ENCODE measurements at places on chromosomes 5 and 9.

DNA sequence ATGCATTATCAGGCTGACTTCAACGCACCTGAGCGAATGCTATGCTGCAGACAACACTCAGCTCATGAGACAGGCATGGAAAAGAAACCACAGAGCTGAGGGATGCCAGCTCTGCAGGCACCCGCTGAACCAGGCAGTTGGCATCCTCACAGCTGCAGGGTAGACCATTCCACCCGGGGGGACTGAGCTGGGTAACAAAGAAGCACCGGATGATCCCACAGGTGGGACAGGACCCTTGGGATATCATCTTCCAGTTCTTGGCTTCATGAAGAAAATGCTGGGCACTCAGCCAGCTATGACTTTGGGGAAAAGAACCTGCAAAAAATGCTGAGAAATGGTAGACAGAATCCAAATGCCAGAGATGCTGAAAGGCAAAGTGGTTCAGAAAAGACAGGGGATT is 9.6 kb downstream of the EPB41L4B start:
- DNase-seq: no peak

- no peak for DNase-seq
Measured at GRCh38 chr9:3331801-3332200, 194.0 kb downstream of the RFX3 start.

- DNase-seq: no peak
Measured at GRCh38 chr5:4804691-4805360, 335.3 kb upstream of the ADAMTS16 start.

- no peak for DNase-seq
Measured at GRCh38 chr5:116696366-116696765, 121.7 kb upstream of the SEMA6A start.

- peak; percentile 95 for DNase-seq
Measured at GRCh38 chr5:142548739-142549275, 137.1 kb downstream of the FGF1 start.

DNA sequence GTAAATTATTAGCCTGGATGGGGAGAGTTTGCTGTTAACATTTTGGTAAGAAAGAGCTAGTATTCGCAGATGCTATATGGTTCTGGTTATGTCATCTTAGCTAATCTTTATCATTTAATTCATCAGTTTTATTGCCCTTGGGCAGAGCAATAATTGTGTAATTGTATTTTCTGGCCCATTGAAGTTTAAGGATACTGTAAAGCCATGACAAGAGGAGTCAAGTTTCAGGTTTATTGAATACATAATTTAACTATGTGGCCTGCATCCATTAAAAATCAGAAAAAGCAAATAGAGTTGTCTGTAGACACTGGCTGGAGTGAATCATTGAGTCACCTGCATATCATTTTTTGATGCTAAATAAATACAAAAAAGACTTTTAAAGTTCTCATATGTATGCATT is 255.8 kb downstream of the PRELID2 start:
- no peak for DNase-seq

DNA sequence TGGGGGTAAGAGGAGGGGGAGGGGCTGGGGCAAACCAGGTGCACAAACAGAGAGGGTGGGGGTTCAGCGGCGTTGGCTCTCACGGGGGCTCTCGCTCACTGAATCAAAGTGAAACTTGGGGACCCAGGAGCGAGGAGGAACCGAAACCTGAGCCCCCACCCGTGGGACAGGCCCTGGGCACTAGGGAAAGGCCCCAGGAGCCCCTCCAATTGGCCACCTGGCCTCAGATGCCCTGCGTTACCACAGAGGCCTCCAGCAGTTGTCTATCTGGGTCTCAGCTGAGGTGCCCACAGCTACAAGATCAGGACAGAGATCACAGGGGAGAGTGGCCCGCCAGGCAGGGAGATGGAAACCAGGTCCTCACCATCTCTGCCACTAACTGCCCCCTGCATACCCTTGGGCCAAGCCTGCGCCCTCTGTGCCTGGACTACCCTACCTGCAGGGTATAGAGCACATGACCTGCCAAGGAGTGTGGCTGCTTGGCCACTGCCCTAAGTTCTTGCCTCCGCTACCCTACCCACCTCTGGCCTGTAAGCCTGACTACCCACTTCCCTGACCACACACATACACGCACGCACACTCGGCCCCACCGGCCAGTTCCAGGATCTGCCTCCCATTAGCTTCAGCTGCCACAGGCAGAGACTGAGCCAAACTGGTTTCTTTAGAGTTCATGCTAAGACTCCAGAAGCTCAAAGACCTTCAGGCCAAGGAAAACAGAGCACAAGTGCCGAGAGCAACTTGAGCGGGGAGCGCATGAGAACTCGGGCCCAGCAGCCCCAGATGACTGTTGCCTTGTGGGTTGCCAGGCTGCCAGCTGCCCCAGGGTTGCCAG is 39.9 kb downstream of the PAX5 start:
- DNase-seq: no peak

- peak; percentile 1 for DNase-seq
Measured at GRCh38 chr5:21711866-21712758, 1141.0 kb downstream of the CDH12 start.

- peak; percentile 57 for DNase-seq
Measured at GRCh38 chr5:68141494-68141893, 74.1 kb upstream of the PIK3R1 start.

GRCh38 chr9:83708515-83709158 is 879 bp upstream of the UBQLN1 start:
- peak; percentile 59 for DNase-seq

DNA sequence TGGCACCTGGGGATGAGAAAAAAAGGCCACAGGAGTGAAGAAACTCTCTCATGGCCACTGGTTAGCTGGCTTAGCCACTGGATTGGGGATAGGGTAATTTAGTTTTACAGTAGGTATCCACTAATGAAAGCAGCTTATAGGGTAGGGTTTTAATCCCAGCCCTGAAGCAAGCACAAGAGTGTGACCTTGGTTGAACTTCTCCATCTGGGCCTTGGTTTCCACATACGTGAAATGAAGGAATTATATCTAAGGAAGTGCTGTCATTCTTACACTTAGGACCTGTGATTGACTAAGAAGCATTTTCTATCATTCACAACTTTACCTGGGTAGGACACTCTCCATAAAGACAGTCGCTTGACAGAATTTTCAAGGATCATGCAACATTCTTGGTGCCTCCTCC is 49.6 kb downstream of the FAT2 start:
- no peak for DNase-seq

- DNase-seq: no peak
Measured at GRCh38 chr5:170581211-170581610, 77.4 kb downstream of the KCNIP1 start.

DNA sequence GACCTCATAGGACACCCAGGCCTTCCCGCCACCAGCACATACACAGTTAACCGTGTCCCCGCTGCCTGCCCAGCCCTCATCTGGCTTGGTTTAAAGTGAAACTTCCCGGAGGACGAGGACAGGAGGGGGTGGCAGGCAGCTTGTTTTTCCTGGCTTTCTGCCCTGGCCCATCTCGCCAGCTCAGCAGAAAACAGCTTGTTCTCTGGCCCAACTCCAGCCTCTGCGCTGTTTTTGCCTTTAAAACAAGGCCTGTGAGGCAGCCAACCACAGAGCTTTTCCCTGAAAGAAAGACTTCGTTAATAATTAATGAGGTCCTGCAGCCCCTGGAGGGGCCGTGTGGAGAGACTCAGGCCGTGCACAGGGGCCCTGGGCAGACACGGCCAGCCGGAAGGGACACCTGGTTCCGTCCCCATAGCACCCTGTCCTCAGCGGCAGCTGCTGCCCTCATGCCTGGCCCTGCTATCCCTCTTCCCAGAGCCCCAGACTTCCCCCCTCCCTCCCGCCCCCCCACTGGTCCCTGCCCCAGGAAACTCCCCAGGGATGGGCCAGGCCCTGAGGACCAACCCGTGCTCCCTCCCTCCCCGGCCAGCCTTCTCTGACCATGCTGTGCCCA is 108.7 kb downstream of the RXRA start:
- DNase-seq: peak; percentile 97

DNA sequence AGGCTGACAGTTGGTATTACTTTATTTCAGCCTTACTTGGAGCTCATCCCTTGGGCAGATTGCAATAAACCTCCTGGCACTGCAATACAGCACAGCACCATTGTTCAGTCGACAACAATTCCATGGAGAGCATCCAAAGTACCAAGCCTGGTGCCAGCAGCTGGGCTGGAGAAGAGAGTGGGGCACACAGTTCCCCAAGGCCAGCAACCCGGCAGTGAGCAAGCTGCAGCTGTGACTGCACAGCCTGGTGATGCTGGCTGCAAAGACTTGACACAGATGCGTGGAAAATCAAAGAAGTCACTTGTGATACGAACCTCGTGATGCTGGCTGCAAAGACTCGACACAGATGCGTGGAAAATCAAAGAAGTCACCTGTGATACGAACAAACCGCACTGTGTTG is 125.4 kb downstream of the ATPSCKMT start:
- no peak for DNase-seq

DNA sequence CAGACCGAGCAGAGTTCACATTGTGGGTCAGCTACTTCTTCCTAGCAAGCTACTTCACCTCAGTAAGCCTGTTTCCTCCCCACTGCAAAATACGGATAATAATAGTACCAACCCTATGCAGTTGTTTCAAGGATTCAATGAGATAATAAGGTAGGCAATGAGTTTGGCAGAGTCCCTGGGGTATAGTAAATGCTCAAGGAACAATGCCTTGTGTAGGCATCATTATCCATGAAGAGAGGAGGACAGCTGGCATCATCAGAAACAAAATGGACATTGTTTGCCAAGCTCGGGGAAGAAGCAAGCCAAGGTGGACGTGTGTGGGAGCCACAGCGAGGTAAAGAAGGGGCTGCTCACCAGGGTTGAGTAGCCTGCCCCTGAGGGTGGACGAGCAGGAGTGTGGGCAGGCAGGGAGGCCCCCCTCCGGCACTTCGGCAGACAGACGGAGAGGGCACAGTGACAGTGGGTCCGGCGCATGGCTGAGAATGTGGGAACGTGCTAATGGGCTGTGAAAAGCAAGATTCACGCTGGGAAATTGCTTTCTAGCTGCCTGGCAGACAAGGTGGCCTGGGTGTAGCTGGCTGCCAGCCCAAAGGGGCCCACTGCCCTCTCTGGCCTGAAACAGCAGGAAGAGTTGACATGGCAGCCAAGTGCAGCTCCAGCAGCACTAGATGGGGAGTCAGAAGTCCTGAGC is 10.1 kb downstream of the CAMK2A start:
- no peak for DNase-seq

All from EH (cell line).